ENCODE measurements at places on chromosomes 2 and 18.

GRCh38 chr2:55862673-55863390, 60.8 kb downstream of the EFEMP1 start:
- DNase-seq = peak; percentile 100

- DNase-seq = no peak
Observed at GRCh38 chr2:214328941-214329340, 81.9 kb upstream of the VWC2L start.

GRCh38 chr2:220212296-220213080, 585.1 kb downstream of the SLC4A3 start:
- DNase-seq = no peak

GRCh38 chr18:69208545-69208944, 192.1 kb upstream of the DOK6 start:
- no peak for DNase-seq

- DNase-seq = no peak
Observed at GRCh38 chr18:79781331-79781941, 16.3 kb upstream of the KCNG2 start.

DNA sequence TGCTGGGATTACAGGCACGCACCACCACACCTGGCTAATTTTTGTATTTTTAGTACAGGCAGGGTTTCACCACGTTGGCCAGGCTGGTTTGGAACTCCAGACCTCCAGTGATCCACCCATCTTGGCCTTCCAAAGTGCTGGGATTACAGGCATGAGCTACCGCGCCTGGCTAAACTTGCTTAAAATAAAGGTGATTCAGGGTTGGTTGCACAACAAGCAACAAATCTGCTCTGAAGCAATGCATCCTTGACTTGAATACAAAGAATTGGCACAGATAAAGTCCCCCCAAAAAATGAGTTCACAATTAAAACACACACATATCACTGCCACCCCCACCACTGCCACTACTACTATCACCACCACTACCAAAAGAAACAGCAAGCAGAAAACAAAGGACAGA, 34.9 kb downstream of the CCDC88A start:
- DNase-seq = no peak

- DNase-seq = no peak
Observed at GRCh38 chr2:144770616-144771230, 250.8 kb upstream of the ZEB2 start.

DNA sequence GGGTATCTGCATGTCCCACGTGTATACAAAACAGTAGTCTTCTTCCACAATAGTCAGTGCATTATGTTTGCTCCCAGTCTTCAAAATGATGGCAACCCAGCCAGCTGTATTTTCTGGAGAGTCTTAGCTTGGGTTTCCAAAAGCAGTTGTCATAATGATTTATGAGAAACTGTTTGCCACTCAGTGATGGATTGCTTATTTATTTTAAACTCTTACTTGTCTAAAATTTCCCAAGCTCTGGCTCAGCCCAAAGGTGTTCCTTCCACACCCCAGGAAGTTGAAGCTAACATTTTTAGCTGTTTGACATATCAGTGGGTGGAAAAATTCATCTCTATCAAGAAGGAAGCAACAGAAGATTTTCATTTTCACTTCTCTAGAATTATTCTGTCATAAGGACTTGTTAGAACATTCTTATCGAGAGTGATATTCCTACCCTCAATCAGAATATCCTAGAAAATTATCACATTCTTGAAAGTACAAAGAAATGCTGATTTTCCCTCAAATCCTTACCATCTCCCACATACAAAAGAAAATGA, 78.8 kb downstream of the ASAP2 start:
- DNase-seq = no peak

DNA sequence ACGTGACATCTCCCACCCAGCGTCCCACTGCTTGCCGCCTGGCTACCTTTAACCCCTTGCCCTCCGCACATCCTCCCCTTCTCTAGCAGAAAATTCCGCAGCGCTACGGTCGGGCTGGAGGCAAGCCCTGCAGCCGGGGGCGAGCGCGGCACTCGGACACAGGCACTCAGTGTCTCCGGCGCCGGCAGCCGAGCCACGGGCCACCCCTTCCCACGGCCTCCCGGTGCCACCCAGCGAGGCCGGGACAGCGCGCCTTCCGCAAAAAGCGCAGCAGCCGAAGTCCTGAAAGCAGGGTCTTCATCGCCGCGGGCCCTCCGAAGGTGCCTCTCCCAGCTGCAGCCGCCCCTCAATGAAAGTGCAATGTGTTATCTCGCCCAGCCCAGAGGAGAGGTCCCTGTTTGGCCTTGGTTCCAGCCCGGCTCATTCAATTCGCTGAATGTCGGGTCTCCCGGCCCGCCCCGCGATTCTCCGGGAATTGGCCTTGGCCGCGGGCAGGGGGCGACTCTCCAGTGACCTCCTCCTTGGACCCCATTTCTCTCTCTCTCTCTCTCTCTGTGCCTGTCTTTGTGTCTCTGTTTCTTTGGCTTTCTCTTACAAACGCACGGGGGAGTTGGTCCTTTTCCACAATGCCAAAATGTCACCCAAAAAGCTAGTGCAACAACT, 1.1 kb downstream of the DLGAP1 start:
- no peak for DNase-seq

DNA sequence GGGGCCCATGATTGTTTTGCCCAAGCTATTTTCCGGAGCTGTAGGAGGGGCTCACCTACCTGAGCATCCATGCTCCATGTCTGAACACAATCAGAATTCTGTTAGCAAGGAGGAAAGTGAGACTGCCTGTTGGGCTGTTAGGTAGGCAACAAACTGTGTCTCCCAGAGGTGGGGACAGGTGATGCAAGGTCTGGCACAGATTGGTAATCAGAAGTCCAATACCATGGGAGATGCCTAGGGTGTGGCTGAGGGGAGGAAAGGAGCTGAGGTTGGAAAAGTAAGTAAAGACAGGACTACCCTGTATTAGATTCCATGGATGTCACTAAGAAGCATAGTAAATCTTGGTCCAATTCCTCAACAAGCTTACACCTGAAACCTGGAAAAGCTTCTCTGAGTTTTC, 3.0 kb downstream of the LYPD6B start:
- no peak for DNase-seq

DNA sequence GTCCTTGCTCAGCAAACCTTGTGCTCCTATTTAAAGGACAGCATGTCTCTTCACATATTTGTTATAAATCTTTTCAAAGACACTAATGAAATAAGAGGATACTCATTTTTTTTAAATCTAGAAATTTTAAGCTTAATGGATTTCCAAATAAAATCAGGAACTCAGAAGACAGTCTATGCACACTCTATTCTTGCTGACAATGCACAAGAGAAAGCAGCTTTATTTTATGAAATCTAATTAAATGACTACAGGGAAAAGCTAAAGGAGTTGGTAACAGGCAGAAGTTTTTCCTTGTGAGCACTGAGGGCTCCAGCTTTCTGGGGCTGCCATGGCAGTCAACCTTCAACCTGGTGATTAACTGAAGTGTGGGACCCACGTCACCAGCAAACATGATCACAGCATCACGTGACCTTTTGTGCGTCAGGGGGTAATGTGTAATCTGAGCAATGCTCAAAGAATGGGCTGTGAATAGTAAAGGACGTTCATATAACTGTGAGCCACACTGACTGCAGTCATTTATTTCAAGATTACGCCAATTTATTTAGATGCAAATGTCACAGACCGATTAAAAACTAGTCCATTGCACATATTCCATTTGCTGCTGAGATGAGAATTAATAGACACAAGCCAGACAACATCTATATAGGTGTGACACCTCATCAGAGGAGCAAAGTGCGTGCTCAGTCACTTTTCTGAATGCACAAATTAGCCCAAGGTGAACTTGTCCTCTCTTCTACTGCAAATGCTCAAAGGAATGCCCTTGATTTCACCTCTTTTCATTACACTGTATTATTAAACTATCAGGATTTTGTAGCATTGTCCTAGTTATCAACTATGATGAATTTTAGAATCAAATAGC, 11.6 kb upstream of the DNER start:
- DNase-seq = peak; percentile 54

GRCh38 chr2:56107502-56108220, 76.1 kb upstream of the CCDC85A start:
- DNase-seq = no peak

- no peak for DNase-seq
Observed at GRCh38 chr2:236796236-236796635, 226.6 kb downstream of the ACKR3 start.

DNA sequence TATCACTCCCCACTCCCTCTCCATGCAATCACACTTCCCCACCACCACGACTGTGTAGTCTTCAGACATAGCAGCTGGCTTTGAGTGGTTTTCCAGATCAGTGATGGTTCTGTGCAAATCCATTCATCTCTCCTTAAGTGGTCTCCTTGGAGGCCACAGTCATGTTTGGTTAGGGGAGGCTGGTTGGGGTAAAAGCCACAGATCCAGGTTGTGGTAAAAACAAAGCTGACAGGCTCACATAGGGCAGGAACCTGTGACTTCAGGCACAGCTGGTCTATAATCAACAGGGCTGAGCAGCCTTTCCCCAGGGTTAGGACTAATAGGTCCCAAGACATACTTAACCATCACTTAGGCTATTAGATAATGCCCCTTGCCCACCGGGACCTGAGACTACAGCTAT, 46.2 kb upstream of the FZD7 start:
- DNase-seq = no peak

- no peak for DNase-seq
Observed at GRCh38 chr2:99842451-99842850, 299.9 kb downstream of the AFF3 start.

GRCh38 chr2:33488715-33489540, 12.5 kb downstream of the RASGRP3 start:
- no peak for DNase-seq

- DNase-seq = peak; percentile 47
Observed at GRCh38 chr2:225995796-225996461, 596.4 kb downstream of the NYAP2 start.

DNA sequence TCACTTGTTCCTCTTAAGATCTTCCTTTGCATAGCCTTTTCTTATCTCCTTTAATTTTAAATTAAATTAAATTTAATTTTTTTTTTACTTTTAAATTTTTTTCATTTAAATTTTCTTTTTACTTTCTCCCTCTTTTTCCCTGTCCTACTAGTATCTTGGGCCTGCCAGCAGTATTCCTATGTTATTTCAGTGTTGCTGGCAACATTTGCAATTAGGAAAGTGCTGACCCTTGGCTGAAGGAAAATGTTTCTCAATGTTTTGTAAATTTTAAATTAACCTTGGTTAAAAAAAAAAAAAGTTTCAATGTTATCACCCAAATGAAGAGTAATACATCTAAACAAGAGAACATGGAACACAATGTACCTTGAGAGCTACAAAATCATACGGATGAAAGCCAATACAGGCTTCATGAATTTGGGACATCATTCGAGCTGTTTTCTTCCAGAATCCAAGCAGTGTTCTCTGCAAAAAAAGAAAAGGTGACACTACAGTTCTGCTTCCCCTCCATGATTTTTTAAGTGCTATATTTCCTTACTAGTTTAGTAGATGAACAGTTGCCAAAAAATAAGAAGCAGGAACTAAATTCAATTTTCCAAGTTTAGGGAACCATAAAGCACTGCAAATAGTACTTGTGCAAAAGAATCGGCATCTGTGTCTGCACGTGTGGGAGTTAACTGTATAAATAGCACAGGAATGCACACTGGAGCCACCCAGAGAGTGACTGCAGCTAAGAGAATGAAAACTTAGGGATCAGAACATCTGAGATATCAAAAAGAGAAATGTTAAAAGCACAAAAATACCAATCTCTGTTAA, 55.8 kb downstream of the ICA1L start:
- peak; percentile 40 for DNase-seq

GRCh38 chr18:63298400-63299365, 20.9 kb downstream of the BCL2 start:
- DNase-seq = no peak

DNA sequence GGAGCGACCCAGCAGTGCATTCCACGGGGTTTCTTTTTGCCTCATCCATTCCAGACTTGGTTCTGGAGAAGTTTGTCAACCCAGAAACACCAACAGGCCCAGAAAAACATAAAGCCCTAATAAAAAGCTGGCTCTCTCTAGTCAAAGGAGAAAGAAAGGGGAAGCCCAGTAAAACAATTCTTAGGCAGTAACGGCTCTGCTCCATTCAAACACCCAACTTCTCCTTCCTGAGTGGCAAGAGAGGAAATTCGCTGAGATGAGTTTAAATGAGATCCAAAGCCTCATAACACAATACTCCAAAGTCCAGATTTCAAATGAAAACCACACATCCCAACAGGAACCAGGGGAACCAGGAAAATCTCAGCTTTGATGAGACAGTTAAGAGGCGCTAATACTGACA, 179.9 kb downstream of the RPIA start:
- DNase-seq = no peak

- DNase-seq = no peak
Observed at GRCh38 chr2:15797231-15797938, 143.0 kb upstream of the MYCN start.

DNA sequence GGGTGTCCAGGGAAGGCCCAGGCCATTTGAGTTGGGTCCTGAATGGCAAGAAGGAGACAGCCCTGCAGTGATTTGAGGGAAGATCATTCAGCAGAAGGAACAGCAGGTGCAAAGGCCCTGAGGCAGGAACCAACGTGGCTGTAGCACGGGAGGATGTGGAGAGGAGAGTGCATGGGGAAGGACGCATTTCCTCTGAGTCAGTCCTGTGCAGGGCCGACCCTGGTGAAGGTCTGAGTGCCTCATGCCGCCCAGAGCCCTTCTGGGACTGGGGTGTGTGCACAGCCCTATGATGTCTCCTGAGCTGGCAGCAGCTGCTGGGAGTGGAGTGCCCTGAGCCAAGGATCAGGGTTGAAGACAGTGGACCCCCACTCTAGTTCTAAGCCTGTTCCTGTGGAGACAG, 17.9 kb upstream of the ARHGEF4 start:
- DNase-seq = no peak

- DNase-seq = no peak
Observed at GRCh38 chr2:6579281-6579680, 286.4 kb downstream of the CMPK2 start.

DNA sequence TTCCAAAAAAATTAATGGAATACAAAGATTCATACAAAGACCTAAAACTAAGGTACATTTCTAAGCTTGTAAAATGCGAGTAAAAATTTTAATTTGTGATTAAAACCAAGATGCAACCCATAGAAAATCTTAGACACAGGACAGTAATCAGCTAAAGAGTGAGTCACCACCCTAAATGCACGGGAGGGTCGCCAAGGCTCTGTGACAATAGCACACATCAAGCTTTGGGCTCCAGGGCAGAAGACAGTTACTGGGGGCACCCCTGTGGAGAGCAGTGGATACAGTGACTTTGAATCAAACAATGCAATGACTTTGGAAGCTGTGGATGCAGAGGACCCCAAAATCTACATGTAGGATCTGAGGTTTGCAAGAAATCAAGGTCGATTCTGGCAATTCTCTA, 7.5 kb downstream of the FLACC1 start:
- DNase-seq = no peak

DNA sequence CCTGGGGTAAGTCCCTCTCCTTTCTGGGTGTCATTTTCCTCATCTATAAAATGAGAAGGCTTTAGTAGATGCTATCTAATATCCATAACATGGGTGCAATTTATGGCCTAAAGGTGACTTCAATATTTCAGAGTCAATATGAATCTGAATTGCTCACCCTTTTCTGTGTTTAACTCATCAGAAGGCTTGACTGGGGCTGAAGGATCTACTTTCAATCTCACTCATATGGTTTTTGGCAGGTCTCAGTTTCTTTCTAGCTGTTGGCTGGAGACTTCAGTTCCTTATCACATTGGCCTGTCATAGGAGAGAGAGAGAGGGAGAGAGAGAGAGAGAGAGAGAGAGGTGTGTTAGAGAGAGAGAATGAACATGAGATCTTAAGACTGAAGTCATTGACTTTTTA, 343.7 kb upstream of the MEX3C start:
- no peak for DNase-seq
